ENCODE measurements at places on chromosomes 5 and 9.

DNA sequence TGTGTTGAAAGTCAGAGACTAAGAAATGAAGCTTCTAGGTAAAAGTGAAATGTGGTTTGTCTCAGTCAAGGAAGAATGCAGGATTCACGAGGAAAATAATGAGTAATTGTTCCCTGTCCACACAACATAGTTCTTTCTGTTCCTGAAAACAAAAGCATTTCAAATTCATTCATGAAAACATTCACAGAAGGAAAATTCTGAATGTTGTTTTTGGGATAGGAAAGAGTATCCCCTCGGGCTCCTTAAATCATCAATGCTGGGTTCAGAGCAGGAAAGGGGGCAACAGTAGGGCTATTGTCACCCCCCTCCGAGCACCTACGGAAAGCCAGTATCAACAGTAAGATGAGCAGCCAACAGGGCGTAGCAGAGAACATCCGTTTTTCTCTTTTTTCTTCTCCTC, 769.9 kb upstream of the ADAMTS16 start:
- DNase-seq: no peak

DNA sequence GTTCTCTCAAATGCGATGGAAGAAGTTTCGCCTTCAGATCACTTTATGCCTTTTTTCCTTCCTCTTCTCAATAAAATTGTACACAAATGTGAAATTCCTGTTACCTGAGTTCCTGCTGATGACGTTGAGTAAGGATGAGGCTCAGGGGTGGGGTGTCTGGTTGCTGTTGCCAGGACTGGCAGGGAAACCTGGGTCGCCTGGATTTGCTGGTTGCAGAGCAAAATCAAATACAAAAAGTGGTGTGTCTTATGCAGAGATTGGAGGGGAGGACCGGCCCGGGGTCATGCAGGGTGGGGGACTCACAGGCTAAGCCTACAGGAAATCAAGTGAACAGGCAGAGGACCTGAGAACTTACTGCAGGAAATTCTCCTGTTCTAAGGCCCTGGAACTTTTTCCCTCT, 39.2 kb downstream of the ANXA2R start:
- no peak for DNase-seq

DNA sequence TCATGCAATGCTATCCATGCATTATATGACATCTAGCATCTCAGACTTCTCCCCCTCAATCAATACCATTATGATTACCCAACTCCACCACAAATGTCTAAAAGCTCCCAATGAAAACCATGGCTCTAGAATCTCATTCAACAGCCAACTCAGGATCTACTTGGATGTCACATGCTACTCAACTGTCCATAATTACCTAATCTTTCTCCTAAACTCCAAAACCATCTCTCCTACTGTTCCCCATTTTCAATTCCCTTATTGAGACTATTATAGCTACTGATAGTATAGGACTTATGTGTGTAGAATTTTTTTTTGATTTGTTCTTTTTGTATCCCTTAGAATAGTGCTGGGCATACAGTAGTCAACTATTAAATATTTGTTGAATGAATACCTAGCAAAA, 8.2 kb upstream of the STRBP start:
- no peak for DNase-seq

GRCh38 chr9:120438836-120439546, 141.0 kb downstream of the CDK5RAP2 start:
- peak; percentile 11 for DNase-seq

- peak; percentile 95 for DNase-seq
These were observed at the start of gene CEP72 for GRCh38 chr5:611731-612486. CEP72 (plus strand) TSS chr5:612340; CDS start chr5:612362, 22 bp downstream.

GRCh38 chr5:7930011-7930410, 61.1 kb downstream of the MTRR start:
- no peak for DNase-seq

DNA sequence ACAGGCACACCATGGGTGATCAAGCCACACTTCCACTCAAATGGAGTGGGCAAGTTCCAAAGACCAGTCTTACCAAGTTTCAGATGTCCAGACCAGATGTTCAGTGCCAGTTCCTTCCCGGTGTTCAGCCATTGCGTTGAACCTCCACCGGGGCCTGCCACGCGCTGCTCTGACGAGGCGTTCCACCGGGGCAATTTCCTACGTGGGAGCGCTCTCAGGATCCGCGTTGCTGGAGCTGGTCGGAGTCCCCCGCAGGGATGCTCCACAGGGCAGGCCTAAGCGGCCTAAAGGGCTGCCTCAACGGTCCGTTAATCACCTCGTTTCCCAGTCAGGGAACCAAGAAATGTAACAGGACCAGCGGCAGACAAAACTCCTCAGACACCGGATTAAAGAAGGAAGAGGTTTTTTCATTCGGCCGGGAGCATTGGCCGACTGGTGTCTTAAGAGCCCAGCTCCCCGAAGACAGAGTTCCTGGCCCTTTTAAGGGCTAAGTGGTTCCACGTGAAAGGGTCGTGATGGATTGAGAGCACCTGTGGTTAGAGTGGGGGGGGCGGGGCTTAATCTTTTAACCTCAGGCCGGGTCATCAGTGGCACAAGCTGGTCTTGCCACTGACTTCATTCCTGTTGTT, 35.7 kb upstream of the PPP1R26 start:
- DNase-seq: peak; percentile 87

DNA sequence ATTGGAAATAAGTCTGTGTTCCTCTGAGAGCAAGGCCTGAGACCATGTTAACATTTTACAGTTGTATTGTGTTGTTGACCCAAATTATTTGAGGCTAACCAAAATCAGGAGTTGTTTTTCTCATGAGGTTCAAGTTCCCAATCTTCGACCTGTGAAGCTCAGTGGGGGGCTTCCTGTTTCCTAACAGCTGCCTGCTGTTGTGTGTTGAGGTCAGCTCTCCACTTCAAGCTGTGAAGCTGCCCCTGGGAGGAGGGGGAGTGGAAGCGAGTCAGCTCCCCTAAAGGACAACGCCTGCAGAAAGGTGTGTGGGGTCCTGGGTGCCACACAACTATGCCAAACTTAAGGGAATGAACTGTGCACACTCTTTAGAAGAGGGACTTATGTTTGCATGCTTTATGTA, 295.5 kb downstream of the IRX1 start:
- no peak for DNase-seq

- no peak for DNase-seq
These were observed 101.0 kb downstream of the PIP5K1B start for GRCh38 chr9:68805890-68806517.

DNA sequence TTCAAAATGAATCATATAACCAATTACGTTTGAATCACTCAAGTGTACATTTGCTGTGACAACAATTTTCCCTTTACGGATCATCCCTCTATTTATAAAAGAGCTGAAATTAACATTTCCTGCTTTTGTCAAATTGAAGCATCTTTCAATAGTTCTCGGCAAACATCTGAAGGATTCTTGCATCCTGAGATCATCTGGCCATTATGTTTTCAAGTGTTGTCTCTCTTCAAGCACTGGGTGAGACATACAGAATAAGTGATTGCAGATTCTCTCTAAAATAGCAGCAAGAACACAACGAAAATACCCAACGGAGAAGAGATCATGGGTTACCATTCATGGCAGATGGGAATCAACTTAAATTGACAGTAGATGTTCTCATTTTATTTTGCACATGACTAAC, 283.4 kb upstream of the GRAMD2B start:
- DNase-seq: no peak

- no peak for DNase-seq
These were observed 34.1 kb downstream of the COL15A1 start for GRCh38 chr9:98977813-98978212.

DNA sequence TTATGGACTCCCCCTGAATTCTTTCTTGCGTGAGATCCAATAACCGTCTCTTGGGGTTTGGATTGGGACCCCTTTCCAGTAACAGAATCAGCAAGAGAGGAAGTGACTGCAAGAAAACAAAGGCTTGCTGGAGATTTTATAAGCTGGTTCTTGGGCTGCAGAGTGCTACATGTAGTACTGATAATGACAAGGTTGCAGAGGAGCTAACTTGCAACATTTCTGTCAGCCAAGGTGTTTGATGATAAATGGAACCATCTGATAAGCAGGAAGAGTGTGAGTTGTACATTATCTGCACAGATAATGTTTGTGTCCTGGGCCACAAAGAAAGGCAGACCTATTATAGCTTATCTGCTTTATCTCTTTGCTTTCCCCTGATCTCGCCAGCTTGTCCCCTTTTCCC, 37.1 kb downstream of the DNAJB5 start:
- DNase-seq: no peak

DNA sequence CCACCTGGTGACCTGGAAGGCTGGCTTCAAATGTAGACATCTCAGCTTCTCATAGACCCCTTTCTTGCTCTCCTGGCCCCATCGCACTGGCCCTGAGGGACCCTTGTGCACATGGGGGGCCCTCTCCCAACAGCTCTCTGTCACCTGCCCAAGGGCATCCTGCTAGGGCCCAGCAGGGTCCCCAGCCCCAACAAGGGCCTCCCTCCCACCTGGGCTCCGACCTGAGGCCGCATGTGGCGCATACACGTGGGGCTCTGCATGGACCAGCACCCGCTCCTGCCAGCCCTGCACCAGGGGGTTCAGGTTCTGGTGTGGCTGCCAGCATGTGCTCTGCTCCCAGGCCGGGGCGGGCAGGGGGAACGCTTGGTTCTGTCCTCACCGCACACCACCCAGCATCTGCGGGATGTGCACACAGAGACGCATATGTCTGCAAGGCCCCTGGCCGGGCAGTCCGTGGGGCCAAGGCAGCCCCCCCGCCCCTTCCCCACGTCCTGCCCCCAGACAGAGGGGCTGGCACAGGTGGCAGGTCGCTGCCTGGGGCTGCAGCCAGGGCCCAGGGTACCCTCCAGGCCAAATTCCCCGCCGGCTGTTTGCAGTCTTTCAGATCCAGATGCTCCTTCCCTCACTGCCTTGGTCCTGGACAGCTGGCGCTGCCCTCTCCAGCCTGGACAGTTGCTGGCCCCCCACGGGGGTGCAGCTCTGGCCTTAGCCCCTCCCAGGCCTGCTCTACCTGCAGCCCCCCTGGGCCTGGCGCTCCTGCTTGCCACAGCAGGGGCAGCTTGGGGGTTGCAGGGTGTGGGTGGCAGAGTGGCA, 17.9 kb upstream of the NRARP start:
- DNase-seq: no peak

All from RPMI8226 (cell line).